ENCODE measurements at places on chromosomes 3 and 15.

DNA sequence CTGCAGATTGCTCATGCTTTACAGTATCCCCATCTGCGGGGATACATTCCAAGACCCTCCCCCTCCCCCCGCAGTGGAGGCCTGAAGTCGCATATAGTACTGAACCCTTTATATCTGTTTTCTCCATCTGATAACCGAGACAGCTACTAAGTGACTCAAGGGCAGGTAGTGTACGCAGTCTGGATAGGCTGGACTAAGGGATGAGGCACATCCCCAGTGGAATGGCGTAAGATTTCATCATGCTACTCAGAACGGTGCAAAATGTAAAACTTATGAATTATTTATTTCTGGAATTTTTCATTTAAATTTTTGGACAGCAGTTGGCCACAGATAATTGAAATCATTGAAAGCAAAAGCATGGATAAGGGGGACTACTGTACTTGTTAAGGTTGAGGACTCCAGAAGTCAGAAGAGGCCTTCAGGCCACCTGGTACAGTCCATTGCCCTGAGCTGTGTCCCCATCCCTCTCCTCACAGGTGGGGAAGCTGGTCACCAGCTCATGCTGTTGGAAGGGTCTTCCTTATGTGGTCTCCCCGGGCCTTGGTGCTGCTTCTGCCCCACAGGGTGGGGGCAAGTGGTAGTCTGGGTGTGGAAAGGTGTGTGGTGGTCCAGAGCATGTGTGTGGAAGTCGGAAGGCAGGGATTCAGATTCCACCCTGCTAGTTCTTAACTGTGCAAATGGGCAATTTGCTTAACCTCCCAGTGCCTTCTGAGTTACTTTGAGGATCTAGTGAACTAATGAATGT, 72.0 kb downstream of the HCN4 start:
- no peak for DNase-seq

- no peak for DNase-seq
Measured at GRCh38 chr3:50274371-50275104, 4.3 kb upstream of the LSMEM2 start.

- no peak for DNase-seq
Measured at GRCh38 chr15:42152196-42152920, 4.1 kb downstream of the PLA2G4F start.

DNA sequence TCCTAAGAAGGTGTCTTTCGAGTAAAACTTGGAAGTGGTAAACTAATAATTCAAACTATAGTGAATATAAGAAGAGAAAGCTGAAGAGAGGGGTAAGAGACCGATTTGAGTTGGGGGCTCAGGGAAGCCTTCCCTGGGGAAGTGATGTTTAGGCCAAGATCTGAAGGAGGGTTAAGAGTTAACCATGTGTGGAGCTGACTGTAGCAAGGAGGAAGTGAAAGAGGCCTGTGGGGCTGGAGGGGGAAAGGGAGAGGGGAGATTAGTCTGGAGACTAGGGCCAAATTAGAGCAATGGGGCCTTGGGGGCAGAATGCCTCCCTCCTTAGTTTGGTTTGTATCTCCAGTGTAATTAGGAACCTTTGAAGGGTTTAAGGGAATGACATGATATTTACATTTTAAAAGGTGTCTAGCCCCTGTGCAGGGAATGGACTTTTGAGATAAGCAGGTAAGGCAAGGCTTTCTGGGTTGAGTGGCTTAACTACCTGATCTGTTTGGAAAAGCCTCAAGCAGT, 2.2 kb downstream of the ZNF592 start:
- peak; percentile 71 for DNase-seq

GRCh38 chr3:109532257-109533216, 195.2 kb upstream of the DPPA4 start:
- DNase-seq: peak; percentile 5

DNA sequence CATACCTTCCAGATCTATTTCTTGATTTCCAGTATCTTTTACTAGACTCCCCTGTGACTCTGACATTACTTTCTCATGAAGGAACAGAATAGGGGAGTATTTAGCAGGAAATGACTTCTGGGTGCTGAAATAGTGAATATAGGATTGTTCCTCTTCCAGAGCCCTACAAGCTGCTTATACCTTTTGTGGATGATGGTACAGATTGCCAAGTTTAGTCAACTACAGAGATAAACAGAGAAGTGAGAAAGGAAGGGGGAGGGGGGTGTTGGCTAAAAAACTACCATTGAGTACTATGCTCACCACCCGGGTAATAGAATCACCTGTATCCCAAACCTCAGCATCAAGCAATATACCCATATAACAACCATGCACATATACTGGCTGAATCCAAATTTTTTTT, 298.3 kb upstream of the GPR149 start:
- DNase-seq: peak; percentile 18

GRCh38 chr3:171687064-171687463, 123.2 kb downstream of the PLD1 start:
- no peak for DNase-seq

All from HL-60 (cell line).